ENCODE measurements at places on chromosomes 2 and 18.

DNA sequence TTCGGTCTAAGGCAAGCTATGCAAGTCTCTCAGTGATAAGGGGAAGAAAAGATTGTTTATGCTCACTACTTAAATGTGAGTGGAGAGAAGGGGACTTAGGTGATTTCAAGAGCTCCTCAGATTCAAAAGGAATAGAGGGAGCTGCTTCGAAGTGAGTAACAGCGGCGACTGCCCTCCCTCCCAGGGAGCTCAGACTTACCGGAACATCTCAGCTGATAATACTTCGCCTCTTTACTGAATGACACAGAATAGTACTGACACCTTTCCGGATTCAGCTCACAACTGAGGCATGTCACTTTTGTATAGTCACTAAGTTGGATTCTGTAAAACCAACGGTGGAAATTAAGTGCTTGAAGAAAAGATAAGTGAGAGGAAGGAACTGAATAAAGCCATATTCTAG is 55.5 kb downstream of the DPP4 start:
- no peak for DNase-seq

- DNase-seq, result no peak
Measured at GRCh38 chr2:202765436-202765835, 106.1 kb downstream of the ICA1L start.

DNA sequence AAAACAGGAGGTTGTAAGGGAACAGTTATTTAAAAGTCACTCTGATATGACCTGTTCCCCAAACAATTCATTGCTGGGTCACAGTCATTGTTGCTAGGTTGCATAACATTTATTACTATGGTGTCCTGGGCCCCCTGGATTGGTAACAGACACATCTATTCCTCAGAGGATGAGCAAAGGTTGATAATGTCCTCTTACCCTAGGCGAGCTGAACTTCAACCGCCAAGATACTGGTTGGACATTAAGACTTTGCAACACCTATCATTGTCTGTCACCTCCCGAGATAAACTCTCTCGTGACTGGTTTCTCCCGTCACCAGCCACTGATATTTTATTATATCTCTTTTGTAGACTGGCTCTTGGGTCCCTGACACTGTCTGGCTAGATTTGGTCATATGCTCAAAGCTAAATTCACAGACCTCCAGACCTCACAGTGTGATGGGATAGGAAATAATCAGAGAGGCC is 361.3 kb downstream of the ZNF521 start:
- no peak for DNase-seq

- DNase-seq, result no peak
Measured at GRCh38 chr2:224142397-224143312, 103.6 kb upstream of the SERPINE2 start.

GRCh38 chr2:26412091-26412673 is 10.5 kb downstream of the DRC1 start:
- DNase-seq, result no peak

GRCh38 chr18:13680612-13681011 is 45.7 kb downstream of the FAM210A start:
- DNase-seq, result no peak

GRCh38 chr2:98013407-98014042 is 17.8 kb upstream of the TMEM131 start:
- no peak for DNase-seq

DNA sequence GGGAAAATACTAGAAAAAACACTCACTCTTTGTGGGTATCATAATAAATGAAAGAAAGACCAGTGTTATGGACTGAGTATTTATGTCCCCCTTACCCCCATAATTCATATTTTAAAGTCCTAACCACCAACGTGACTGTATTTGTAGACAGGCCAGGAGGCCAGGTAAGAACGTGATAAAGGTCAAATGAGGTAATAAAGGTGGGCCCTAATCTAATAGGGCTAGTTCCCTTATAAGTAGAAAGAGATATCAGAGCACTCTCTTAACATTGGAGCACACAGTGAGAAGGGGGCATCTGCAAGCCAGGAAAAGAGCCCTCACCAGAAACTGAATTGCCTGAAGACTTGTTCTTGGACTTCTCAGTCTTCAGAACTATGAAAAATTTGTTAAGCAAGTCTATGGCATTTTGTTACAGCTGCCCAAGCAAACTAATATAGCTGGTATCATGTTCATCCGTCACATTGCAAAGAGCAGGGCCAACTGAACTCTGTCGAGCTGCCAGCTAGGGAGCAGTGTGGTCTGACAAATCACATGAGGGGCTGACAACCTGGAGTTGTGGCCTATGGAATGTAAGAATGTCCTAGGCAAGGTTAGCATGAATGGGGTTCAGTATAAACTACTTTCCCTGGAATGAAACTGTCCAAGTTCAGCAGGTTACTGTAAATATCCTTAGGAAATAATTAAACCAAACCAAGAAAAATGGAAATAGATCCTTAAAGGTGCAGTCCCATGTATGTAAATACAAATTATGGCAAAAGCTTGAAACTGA is 280.9 kb downstream of the ZNF385B start:
- DNase-seq, result peak; percentile 80

- DNase-seq, result no peak
Measured at GRCh38 chr2:11701206-11701605, 31.2 kb upstream of the NTSR2 start.

DNA sequence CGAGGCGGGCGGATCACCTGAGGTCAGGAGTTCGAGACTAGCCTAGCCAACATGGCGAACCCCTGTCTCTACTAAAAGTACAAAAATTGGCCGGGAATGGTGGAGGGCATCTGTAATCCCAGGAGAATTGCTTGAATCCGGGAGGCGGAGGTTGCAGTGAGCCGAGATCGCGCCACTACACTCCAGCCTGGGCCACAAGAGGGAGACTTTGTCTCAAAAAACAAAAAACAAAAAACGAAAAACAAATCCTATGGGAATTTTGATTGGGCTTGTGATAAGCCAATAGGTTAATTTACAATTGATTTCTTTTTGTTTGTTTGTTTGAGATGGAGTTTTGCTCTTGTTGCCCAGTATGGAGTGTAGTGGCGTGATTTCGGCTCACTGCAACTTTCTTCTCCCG is 24.2 kb upstream of the TOGARAM2 start:
- no peak for DNase-seq

DNA sequence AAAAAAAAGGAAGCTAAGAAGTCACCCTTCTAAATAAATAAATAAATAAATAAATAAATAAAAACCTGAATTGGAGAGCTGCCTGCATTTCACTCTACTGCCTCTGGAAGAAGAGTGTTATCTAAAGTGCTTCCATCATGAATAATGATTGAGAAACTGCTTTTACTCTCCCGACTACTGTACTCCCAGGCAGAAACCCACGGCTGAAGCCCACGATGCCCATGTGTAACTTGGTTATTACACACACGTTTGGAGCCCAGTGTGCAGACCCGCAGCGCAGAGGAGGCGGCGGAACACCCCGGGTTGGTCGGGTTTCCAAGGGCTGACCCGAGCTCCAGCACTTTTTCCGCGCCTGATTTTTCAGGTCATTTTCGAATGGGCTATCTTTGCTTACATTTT is 697 bp upstream of the SPATS2L start:
- DNase-seq, result no peak

GRCh38 chr2:136247204-136247950 is 129.4 kb upstream of the CXCR4 start:
- no peak for DNase-seq

DNA sequence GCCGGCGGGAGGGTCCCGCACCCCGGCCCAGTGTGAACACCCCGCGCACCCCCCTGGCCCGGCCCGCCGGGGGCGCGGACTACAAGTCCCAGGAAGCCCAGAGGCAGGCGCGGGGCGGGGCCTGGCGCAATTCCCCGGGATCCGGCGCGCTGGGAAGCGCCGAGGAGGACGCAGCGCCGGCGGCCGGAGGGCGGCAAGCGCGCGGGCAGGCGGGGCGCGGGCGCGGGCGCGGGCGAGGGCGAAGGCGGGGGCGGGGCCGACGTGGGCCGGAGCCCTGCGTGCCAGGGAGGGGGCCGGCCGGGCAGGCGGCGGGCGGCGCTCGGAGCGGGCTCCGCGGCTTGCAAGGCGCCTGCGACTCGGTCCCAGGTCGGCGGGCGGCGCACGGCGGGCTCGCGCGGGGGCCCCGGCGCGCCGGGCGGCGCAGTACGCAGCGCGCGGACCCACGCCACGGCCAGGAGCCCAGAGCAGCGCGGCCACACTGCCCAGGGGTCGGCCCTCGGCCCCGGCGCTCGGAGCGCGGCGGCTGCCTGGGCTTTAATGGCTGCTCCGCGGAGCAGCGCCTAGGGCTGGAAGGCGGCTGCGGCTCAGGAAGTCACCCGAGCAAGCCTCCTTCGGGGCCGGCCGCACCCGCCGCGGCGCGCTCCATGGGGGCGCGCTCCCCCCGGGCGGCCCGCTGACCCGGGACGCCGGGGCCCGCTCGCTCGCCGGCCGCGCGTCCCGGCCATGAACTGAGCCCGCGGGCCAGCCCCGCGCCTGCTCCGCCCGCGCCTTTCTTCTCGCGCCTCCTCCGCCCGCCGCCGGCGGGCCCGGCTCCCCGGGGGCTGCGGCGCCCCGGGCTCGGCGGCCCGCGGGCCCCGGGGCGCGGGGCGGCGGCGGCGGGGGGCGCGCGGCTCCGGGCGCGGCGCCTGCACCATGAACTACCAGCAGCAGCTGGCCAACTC is at the start of gene AGAP1:
Gene AGAP1 (plus strand): TSS at position 269 of the 941 bp plus-strand sequence.
- no peak for DNase-seq

DNA sequence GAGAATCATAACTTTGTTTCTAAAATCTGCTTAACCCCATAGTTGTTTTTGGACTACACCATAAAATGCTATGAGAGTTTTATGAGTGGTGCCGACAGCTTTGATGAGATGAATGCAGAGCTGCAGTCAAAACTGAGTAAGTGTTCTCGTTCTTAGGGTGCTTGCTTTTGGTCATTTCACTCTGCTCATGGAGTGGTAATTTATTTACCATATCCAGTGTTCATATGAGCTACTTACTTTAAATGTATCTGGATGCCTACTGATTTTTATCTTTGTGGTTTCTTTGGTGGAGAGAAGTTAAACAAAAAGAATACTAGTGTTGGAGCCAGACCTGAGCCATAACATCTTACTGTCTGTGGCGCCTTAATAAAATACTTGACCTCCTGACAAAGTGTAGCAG is 16.4 kb downstream of the NDC80 start:
- DNase-seq, result no peak

- no peak for DNase-seq
Measured at GRCh38 chr2:145652036-145652435, 1132.1 kb upstream of the ZEB2 start.

Measured in retinal pigment epithelial cell (primary cell).